ENCODE measurements at places on chromosomes 3 and 15.

DNA sequence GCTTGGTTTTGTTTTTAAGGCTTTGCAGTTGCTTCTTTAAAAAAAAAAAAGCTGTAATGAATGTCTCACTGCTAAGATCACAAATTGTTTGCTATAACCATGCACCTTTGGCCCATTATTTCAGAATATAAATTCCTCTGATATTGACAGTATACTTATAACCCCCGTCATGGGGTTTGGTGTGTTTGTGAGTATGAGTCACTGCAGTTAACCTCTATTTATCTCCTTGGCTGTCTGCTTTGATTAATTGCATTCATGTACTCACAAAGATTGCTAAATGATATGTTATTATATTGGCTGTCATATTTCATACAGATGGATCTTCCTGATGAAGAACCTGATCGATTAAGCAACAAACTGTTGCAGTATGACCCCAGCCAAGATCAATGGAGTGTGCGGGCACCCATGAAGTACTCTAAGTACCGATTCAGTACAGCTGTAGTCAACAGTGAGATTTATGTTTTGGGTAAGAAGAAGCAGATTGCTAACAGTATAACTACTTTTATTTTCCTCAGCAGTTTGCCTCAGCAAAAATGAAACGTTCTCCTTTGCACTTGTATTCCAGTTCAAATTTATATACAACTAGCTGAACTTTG is 14.9 kb downstream of the KBTBD12 start:
- no peak for DNase-seq

- DNase-seq, result peak; percentile 28
Measured at GRCh38 chr15:42608110-42608531, 32.7 kb downstream of the STARD9 start.

GRCh38 chr15:56272454-56272853 is 28.8 kb upstream of the RFX7 start:
- DNase-seq, result no peak

DNA sequence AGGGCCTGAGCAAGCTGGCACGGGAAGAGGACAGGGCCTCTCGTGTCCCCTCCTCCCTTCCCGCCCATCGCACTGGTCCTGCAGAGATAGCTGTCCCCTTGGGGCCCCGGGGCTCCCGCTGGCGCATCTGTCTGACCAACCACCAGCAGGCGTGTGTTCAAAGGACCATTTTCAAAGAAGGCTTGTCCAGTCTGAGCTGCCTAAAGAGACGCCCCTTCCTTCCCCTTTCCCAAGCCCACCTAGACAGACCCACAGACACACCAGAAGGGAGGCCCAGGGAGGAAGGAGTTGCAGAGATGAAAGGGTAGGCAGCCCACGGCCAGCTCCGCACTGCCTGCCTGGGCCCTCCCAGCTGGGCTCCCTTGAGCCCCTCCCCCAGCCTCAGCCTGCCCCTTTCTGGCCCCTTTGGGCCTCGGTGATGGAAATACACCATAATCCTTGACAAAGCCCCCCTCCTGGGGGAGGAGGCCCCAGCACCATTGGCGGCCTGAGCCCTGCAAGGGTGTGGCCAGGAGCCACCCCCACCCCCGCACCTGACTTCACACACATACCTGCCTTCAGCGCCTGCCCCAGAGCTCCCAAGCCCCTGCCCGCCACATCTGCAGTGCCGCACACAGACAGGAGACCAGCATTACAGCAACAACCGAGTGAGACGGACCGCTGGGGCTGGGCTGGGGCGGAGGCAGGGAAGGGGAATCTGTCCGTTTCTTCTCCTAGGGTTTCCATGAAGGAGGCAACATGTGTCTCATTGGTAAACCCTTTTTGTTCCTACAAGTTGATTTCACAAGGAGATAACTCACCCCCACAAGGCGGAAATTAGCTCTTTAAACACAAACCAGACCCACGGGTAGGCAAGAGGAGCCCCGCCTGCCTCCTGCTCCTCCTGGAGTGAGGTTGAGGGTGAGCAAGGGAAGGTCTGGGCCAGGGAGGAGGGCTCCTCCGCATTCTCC is at the start of gene STRA6:
STRA6 (minus strand) TSS at position 336 of the 950 bp plus-strand sequence. CDS start 520 bp downstream, outside the sequence.
- DNase-seq, result no peak

DNA sequence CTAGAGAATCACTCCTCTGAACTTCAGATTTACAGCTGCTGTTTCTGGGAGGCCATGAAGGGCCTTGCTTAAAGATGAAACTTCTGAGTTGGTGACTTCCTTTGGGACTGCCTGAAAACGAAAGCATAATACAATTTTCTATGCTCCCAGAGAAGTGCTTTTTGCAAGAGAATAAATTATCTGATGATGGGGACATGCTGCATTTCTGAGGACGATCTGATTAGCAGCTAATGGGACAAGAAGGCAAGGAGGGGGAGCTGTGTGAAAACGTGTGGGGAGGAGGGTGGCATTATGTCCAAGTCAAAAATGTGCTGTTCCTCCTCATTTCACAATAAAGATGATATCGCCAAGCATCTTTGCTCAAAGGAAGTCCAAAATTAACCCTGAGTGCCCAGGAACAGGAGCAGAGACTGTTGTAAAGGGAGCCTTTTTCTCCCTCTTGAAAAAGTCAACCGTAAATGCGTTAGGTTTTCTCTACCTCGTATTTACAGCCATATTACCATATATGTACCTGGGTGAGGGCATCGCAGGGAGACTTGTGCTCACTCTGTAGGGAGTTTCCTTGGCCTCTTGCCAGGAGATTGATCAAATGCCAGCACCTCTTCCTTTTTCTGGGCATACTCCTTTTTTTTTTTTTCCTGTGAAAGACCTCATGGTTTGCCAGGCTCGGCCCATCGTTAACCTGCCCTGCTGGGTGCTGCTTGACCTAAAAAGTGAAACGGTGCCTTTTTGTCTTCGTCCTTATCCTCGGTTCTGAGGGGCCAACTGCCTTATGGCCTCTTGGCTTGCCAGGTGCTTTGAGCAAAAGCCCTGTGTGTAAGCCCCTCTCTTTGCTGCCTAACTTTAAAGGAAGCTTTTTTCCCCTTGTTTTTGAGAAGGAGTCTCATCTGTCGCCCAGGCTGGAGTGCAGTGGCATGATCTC is 11.5 kb downstream of the ITPR1 start:
- peak; percentile 51 for DNase-seq

- no peak for DNase-seq
Measured at GRCh38 chr3:184592371-184593219, 31.0 kb downstream of the EPHB3 start.

DNA sequence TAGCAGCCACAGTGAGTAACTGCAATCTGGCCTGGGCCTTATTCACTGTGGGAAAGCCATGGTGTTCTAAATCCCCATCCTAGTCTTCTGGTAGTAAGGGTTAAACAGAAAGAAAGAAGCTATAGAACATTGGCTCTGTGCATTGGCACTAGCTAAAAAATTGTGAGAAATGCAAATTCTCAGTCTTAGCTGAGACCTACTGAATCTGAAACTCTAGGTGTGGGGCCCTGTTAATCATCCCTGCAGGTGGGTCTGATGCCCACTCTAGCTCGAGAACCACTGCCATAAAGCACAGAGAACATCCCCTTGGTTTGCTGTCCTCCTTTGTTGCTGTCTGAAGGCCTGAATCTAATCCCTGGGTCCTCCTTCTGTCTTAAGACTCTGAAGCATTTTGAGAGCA is 59.3 kb downstream of the MEIS2 start:
- no peak for DNase-seq
